ENCODE measurements at places on chromosomes 7 and 10. TPM values are rescaled to one million over a fixed set of nuclear protein-coding genes. Genes with fewer than 3 reads are reported as not detected.

- H3K27ac ChIP-seq = no peak overlapping the region
- no peaks in the 10 kb centered on the region for H3K27me3 ChIP-seq
- H3K36me3 ChIP-seq = no peaks in the 10 kb centered on the region
- no peak for DNase-seq
- H3K4me1 ChIP-seq = peaks cover under 1% of the 10 kb centered on the region
- no peak overlapping the region for H3K4me3 ChIP-seq
Observed at GRCh38 chr10:72370201-72370722, 15.5 kb upstream of the DNAJB12 start.

DNA sequence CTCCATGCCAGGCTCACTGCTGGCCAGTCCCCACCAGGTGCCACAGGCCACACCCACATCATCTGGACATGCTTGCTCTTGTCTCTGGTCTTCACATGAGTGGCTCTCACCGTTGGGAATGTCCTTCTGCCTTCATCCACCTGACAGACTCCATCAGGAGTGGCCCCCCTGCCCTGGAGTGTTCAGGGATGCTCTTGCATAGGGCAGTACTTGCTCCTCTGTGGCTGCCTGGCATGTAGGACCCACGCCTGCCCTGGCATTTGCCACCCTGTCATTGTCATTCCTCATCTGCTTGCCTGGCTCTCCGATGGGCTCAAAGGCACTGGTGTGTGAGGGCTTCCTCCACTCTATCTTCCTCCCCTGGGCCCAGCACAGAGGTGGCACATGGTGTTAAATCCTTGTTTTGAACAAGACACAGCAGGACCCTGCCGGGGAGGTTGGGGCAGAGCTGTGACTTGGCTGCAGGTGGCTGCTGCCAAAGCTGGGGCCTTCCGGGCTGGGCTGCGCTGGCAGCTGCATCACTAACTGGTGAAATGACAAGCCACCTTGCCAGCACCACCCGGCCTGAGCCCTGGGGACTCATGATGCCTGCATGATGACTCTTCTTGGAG lies 1.8 kb downstream of the SH2D4B start:
- H3K27ac ChIP-seq = no peak overlapping the region
- H3K36me3 ChIP-seq = no peaks in the 10 kb centered on the region
- no peak overlapping the region for H3K4me3 ChIP-seq
- peaks cover 13% of the 10 kb centered on the region for H3K4me1 ChIP-seq

- DNase-seq = no peak
- H3K27ac ChIP-seq = no peak overlapping the region
- H3K4me1 ChIP-seq = peaks cover 12% of the 10 kb centered on the region
- H3K27me3 ChIP-seq = no peaks in the 10 kb centered on the region
- no peaks in the 10 kb centered on the region for H3K36me3 ChIP-seq
- no peak overlapping the region for H3K4me3 ChIP-seq
Observed at GRCh38 chr7:124597509-124597908, 168.1 kb downstream of the GPR37 start.

DNA sequence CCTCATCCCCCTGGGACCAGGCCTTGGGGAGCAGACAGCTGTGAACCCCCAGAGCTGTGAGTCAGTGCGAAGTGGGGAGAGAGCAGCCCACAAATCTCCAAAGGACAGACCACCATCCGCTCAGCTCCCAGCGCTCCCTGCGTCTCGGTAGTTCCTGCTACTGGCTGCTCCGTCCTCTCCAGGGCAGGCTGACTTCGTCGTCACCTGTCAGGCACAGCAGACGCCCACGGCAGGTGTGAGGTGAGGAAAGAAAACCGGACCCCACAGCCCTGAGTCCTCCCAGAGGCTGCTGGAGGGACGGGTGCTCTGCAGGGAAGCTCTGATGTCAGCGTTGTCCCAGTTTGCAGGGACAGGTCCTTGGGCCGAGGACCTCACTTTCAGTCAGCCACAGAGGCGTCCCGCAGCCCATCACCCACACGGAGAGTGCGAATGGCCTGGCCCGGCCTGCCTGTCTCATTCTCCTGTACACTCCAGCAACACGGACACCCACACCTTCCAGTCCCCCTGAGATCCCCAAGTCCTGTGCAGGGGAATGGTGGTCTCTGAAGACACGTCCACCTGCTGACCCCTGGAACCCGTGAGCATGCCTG lies 95.2 kb downstream of the DNAJB6 start:
- H3K27ac ChIP-seq = no peak overlapping the region
- no peaks in the 10 kb centered on the region for H3K27me3 ChIP-seq
- DNase-seq = no peak
- peaks cover 5% of the 10 kb centered on the region for H3K4me1 ChIP-seq
- no peaks in the 10 kb centered on the region for H3K36me3 ChIP-seq
- H3K4me3 ChIP-seq = no peak overlapping the region

- H3K27ac ChIP-seq = no peak overlapping the region
- H3K36me3 ChIP-seq = no peaks in the 10 kb centered on the region
- H3K4me1 ChIP-seq = peaks cover 4% of the 10 kb centered on the region
- H3K27me3 ChIP-seq = no peaks in the 10 kb centered on the region
- no peak for DNase-seq
Observed at GRCh38 chr7:47572094-47572445, 9.8 kb downstream of the TNS3 start.

DPYSL4 gene
- 17.7 TPM for total RNA-seq

GRCh38 chr7:149827089-149827981 lies 10.8 kb upstream of the ZNF862 start:
- H3K27me3 ChIP-seq = no peaks in the 10 kb centered on the region
- H3K4me3 ChIP-seq = no peak overlapping the region
- DNase-seq = no peak
- H3K36me3 ChIP-seq = no peaks in the 10 kb centered on the region

- H3K27ac ChIP-seq = no peak overlapping the region
- DNase-seq = no peak
- no peaks in the 10 kb centered on the region for H3K36me3 ChIP-seq
- peaks cover under 1% of the 10 kb centered on the region for H3K4me1 ChIP-seq
- H3K27me3 ChIP-seq = no peaks in the 10 kb centered on the region
Observed at GRCh38 chr10:58281092-58281752, 12.3 kb downstream of the CISD1 start.

ELOVL3 gene
- total RNA-seq = not detected

DNA sequence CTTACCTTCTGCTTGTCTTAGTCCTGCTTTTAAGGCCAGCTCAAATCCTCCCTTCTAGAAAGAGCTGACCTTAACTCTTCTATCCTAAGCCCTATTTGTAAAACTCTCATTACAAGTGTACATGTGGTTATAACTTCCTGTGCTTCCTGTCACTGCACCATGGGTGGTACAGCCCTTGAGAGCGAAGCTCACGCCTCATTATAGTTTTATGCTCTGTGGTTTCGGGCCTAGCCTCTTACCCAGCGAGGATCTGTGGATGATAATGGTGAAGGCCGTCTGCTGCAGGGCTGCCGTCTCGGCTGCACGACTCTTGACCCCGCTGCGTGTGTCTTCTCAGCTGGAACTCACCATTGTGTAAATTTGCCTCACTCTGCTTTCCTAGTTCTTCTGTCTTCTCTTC lies 74.6 kb downstream of the CUL1 start:
- no peak overlapping the region for H3K27ac ChIP-seq
- no peak overlapping the region for H3K4me3 ChIP-seq
- no peaks in the 10 kb centered on the region for H3K4me1 ChIP-seq
- H3K27me3 ChIP-seq = no peaks in the 10 kb centered on the region
- no peak for DNase-seq

NKX2-3 gene
- total RNA-seq = not detected

DNA sequence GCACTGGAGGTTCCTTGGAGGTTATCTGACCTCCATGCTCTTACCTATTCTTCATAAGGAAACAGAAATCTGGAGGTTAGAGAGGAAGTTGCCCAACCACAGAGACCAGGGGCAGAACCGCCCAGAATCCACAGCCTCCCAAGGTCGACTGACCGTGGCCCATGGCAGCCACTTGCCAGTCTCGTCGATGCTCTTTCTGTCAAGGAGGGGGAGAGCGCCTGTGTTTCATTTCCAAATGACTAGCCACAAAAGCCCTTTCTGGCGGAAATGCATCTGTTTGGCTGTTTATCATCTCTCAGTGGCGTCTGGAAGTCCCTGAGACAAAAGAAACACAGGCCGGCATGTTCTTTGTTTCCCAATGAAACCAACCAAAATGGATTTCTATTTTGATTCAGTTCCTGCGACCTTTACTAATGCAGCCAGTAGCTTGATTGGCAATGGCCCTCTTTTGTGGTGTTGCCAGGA lies 2.9 kb downstream of the RAMP3 start:
- DNase-seq = no peak
- H3K36me3 ChIP-seq = no peaks in the 10 kb centered on the region
- peaks cover 48% of the 10 kb centered on the region for H3K27me3 ChIP-seq
- no peaks in the 10 kb centered on the region for H3K4me1 ChIP-seq
- no peak overlapping the region for H3K4me3 ChIP-seq

DNA sequence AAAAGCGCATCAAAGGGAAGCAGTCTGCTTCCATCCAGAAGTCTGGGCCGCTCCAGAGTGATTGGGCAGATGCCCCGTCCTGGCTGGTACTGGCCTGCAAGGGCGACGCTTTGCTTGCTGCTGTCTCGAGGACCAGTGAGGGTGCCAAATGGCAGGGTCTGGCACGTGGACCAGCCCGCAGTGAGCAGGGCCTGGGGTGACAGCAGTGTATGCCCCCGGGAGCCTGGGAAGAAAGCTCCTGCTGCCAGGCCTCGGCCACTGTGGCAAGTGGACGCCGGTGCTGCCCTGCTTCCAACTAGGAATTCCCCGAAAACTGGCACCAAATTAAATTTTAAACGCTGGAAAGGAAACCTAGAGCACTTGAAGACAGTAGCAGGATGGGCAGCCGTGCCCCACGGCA lies 357.0 kb upstream of the MKI67 start:
- H3K27me3 ChIP-seq = no peaks in the 10 kb centered on the region
- no peaks in the 10 kb centered on the region for H3K4me1 ChIP-seq
- H3K36me3 ChIP-seq = no peaks in the 10 kb centered on the region

LBX1 gene
- total RNA-seq = not detected

DNA sequence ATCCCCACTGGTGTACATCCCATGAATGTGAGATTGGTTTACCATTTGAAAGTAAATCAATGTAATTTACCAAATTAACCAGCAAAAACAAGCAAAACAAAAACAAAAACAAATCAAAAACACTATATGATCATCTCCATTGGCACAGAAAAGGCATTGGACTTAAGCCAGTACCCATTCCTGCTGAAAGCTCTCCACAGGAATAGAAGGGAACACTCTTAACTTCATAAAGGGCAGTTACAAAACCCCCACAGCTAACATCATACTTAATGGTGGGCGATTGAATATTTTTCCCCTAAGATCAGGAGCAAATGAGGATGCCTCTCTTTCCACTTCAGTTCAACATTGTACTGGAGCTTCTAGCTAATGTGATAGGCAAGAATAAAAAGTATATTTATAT lies 34.1 kb downstream of the PRKG1 start:
- H3K4me1 ChIP-seq = peaks cover 3% of the 10 kb centered on the region
- H3K27me3 ChIP-seq = no peaks in the 10 kb centered on the region
- no peak overlapping the region for H3K27ac ChIP-seq
- H3K4me3 ChIP-seq = no peak overlapping the region
- H3K36me3 ChIP-seq = no peaks in the 10 kb centered on the region

DNA sequence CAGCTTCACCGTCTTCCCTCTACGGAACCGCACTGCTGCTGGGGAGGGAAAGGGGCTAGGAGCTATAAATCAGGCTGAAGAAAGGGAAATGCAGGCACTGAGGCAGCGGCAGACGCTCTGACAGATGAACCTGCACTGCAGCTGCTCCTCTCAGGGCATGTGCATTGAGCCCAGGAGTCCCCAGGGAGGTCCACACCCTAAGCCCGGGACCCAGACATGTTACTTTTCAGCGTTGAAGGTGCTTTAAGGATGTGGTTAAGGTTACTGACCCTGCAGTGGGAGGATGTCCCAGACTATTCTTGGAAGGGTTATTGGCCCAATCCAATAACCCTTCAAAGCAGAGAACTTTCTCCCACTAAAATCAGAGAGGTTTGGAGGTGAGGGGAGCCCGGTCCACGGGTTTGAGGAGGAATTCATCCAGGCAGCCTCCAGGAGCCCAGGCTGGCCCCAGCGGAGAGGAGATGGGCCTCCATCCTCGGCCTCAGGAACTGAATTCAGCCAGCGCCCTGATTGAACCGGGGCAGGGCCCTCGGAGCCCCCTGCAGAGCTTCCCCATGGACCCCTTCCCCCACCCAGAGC lies 75.4 kb downstream of the ADARB2 start:
- H3K27me3 ChIP-seq = no peaks in the 10 kb centered on the region
- H3K36me3 ChIP-seq = no peaks in the 10 kb centered on the region
- H3K27ac ChIP-seq = no peak overlapping the region
- peaks cover 13% of the 10 kb centered on the region for H3K4me1 ChIP-seq
- H3K4me3 ChIP-seq = no peak overlapping the region
- no peak for DNase-seq

TLX1 gene
- total RNA-seq = not detected

Measured in neural progenitor cell (in vitro differentiated cells).